ENCODE measurements at places on chromosomes 3 and 15. TPM values are rescaled to one million over a fixed set of nuclear protein-coding genes. Genes with fewer than 3 reads are reported as not detected.

- no peak for DNase-seq
These were observed 26.2 kb downstream of the EOGT start for GRCh38 chr3:68987322-68987721.

- no peak for DNase-seq
These were observed 977.6 kb downstream of the IGSF11 start for GRCh38 chr3:118057086-118057485.

- DNase-seq = no peak
These were observed 11.3 kb downstream of the TMEM266 start for GRCh38 chr15:76070921-76071635.

DNA sequence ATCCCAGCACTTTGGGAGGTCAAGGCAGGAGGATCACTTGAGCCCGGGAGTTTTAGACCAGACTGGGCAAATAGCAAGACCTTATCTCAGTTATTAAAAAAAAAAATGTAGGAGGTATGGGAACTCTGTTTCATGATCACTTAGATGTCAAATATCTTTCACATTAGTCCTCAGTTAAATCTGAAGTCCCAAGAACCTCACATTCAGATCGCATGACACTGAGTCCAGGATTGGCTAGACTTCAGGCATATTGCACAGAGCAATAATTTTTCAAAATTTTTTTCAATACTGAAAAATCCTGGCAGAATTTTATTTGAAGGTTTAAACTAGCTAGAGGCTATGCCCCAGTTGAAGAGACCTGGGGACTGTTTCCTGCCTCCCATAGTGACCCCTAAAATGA, 56.3 kb upstream of the ZNF148 start:
- no peak for DNase-seq

GRCh38 chr15:76274226-76274625, 37.0 kb downstream of the ETFA start:
- DNase-seq = no peak

DNA sequence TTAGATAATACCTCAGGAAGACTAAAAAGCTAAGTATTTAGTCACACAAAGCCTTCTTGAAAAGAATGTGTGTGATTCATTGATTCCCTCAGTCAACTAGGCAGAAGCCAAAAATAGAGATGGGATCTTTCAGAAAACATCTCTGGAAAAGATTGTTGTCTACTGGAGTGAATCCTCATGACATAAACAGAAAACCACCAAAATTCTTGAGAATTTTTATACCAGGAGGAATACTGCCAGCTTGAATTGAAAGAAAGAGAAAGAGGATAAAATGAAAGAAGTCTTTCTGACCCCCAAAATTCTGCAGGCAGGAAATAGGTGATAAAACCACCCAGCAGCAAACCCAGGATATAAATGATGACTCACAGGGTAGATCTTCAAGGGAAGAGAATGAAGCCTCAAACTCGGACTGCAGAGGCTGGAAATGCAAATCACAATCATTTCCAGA, 363.1 kb upstream of the PLSCR5 start:
- DNase-seq = peak; percentile 77

DNA sequence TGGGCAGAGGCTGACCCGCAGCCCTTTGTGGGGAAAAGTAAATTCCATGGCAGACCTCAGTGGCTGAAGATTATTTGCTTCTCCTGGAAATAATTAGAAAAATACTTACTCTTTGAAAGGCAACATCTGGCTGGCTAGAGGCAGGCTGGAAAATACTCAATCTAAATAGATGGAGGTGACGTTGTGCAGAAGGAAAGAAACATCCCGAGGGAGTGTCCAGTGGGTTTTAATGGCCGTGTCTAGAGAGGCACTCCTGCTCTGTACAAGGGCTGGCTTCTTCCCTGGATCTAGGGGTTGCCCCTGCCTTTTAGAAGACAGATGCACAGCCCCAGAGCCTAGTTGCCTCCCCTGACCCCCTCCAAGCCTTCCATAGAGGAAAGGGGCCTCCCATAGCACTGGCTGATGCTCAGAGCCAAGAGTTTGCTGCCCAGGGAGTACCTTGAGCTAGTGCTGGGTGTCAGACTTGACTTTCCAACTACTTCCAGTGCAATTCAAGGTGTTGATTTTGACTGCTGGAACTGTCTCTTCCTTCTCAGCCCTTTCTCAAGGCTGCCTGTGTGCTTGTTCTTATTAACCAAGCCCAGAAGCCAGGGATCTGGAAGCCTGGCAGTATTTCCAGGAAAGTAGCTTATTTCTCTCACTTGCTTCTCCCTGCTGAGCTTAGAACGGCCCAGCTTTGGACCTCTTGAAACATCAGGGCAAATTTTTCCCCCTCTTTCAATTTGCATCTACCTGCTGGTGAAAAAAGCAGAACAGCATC, 27.4 kb downstream of the CGNL1 start:
- no peak for DNase-seq

DNA sequence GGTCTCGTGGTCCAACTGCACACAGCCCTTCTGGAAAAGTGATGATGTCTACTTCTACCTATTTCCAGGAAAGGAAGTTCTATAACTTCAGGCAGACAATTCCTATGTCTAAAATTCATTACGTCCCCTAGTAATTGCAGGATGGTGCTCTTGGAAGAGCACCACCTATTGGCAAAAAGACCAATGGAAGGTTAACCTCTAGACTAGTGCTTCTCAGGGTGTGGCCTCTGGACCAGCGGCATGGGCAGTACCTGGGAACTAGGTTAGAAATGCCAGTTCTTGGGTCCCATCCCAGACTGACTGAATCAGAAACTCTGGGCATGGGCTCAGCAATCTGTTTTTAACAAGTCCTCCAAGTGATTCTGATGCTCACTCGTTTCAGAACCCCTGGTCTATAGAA, 258.3 kb upstream of the ICE2 start:
- DNase-seq = no peak

GRCh38 chr15:78097667-78098066, 5.3 kb downstream of the SH2D7 start:
- DNase-seq = no peak

GRCh38 chr15:51585986-51586385, 36.6 kb downstream of the DMXL2 start:
- DNase-seq = no peak

DNA sequence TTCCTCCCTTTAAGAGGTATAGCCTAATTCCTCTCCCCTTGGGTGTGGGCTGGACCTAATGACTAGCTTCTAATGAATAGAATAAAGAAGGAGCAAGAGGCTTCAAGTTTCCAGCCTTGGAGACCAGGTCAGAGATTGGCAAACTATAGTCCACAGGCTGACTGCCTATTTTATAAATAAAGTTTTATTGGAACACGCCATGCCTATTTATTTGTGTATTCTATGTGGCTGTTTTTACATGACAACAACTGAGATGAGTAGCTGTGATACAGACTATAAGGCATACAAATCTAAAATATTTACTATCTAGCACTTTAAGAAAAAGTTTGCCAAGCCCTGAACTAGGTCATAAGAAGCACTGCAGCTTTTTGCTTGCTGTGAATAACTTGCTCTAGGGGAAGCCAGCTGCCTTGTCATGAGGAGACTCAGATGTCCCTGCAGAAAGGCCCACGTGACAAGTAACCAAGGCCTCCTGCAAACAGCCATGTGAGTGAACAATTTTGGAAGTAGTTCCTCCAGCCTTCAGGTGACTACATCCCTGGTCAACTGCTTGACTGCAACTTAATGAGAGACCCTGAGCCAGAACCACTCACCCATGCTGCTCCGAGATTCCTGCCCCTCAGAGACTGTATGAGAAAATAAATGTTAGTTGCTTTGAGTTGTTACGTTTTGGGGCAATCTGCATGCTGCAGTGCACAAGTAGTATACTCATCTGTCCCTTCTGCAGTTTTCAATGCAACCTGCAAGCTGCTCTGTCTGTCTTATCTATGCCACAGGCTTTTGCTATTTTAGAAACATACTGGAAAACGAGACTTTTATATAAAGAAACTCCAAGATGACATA, 21.1 kb upstream of the MAP3K13 start:
- peak; percentile 59 for DNase-seq

- no peak for DNase-seq
These were observed 2.8 kb upstream of the NEK4 start for GRCh38 chr3:52773361-52774065.

- no peak for DNase-seq
These were observed 16.4 kb downstream of the PLEKHO2 start for GRCh38 chr15:64858021-64858575.

- no peak for DNase-seq
These were observed 23.5 kb downstream of the IL12A start for GRCh38 chr3:160012108-160012507.

- DNase-seq = peak; percentile 63
These were observed 48.0 kb upstream of the UTS2B start for GRCh38 chr3:191378142-191378812.

- no peak for DNase-seq
These were observed 40.9 kb downstream of the BDH1 start for GRCh38 chr3:197514786-197515355.

DNA sequence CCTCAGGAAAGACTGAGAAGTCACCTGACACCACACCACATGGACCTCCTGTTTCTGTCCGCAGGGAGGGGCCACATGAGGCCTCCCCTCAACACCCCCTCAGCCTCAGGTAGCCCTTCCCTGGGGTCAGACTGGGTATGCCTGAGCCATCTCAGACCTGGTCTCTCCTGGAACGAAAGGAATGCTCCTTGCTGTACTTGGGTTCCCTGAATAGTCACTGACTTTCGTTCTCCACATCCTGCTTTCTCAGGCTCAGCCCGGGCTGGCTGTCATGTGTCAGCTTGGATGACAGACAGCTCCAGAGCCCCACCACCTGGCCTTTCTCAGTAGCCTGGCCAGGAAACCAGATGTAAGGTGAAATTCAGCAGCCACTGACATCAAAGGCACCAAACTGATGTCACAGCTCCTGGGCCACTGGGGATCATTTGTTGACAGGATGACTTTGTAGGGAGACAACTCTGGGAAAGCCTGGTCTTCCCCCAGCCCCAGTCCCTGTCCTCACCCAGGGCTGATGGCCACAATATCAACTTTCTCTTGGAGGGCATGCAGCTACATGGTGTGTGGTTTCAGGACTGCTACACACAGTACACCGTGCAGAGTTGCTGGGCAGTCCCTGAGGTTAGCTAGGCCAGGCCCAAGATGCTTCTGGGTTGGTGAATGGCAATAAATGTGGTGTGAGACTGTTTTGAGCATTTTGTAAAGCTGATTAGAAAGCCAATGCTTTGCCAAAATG, 141.4 kb upstream of the MRPS22 start:
- peak; percentile 58 for DNase-seq

- DNase-seq = no peak
These were observed 17.4 kb downstream of the ZIC4 start for GRCh38 chr3:147388700-147389580.

- DNase-seq = no peak
These were observed 584.2 kb upstream of the DPPA4 start for GRCh38 chr3:109921509-109921908.

Gene ISLR
- total RNA-seq = not detected

Gene UROC1
- 0.05 TPM for total RNA-seq

Gene SH3GL3
- total RNA-seq = not detected

Gene MRPL46
- 45.8 TPM for total RNA-seq

Gene TOPBP1
- total RNA-seq = 66.9 TPM

Gene TTC21A
- 1.7 TPM for total RNA-seq

Gene HERC2
- 34.1 TPM for total RNA-seq

Gene HEG1
- total RNA-seq = 7.7 TPM

Gene IGDCC3
- total RNA-seq = 0.24 TPM
